ENCODE measurements at places on chromosomes 11 and 22.

GRCh38 chr11:110948112-110948511 lies 235.9 kb upstream of the ARHGAP20 start:
- no peak for DNase-seq

DNA sequence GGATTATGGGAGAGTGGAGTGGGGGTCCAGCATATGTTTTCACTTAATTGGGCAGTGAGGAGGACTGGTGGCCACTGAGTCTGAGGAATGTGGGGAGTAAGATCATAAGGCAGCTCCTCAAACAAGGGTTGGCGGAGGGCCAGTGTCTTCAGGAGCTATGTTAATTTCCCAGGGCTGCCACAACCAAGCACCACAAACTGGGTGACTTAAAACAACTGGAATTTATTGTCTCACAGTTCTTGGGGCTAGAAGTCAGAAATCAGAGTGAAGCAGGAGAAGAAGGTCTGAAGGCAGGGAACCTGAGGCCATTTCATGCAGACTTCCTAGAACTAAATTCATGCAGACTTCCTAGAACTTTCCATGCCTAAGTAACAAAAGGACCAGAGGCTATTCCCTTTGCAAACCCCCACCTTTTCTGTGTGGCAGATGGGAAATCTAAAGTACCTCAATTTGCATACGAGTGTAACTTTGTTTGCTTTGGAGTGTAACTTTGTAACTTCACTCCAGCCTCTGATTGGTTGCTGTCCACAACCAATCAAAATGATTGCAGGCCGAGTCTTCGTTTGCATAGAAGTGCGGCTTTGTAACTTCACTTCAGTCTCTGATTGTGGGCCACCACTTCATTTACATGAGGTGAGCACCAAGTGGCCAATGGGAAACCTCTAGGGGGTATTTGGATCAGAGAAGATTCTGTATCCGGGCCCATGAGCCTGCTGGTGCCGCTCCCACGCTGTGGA lies 50.5 kb upstream of the ZBED5 start:
- DNase-seq: no peak

GRCh38 chr11:102633385-102634026 lies 8.4 kb upstream of the MMP20 start:
- DNase-seq: no peak

DNA sequence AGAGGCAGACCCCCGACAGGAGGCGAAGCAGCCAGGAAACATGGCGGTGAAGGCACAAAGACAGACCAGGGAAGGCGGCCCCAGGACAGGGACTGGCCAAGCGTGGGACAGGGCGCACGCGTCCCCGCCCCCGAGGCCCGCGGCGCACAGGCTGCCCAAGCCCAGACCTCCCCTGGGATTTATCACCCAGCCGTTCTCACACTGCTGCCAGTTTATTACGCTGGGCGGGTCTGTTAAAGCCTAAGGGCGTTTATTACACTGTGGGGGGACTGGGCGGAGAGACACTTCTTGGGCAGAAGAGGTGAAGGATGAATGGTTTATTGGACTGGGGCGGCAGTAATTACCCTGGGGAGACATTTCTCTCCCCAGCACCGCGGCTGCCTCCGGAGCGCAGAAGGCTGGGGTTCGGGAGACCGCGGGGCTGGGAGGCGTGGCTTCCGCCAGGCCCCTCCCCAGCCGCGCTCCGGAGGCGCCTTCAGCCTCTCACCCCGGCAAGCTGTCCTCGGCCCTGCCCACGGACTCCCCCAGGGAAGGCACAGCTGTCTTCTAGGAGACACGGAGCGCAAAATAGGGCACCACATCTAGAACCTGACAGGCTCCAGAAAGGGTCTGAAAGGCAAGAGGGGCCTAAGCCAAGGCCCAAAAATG lies 47.1 kb downstream of the SLC22A12 start:
- DNase-seq: no peak

GRCh38 chr11:111631024-111631665 lies 28.9 kb downstream of the SIK2 start:
- DNase-seq: no peak

- no peak for DNase-seq
Observed at GRCh38 chr11:1218788-1219445, 3.9 kb upstream of the MUC5B start.

- no peak for DNase-seq
Observed at GRCh38 chr11:7314811-7315604, 63.3 kb downstream of the SYT9 start.
